Stimulated activated effector memory CD8-positive, alpha-beta T cell treated with anti-CD3 and anti-CD28 coated beads, Interleukin-12 subunit alpha, Interleukin-12 subunit beta, amount 100 ng/mL, for 72 hours (primary cell): ENCODE measurements at places on chromosomes 5 and 9.

DNA sequence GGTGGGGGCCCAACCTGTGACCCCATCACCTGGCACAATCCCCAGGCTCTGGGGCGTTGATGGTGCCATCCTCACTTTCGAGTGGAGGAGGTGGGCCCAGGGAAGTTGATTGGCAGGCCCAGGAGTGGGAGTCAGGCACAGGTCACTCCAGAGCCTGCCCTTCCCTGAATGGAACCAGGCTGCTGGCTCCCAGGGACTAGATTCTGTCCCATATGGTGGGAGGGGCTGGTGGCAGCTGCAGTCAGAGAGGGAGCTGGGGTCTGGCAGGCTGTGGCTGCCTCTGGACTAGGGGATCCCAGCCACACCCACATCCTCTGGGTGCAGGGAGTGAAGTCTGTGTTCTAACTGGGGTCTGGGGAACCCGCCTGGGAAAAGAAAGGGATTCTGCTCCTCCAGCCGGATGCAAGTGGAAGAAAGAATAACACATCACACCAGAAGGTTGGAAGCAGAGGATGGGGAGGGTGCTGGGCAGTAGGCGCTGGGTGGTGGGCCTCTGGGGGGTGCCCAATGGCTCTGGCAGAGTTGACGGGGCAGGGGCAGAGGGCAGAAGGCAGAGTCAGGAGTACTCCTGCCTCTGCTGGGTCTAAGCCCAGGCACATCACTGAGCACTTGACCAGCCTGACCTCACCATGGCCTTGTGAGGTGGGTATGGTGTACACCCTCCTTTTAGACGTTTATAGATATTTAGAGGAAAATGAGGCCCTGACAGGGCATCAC is 25.8 kb downstream of the CEL start:
- no peak for DNase-seq

DNA sequence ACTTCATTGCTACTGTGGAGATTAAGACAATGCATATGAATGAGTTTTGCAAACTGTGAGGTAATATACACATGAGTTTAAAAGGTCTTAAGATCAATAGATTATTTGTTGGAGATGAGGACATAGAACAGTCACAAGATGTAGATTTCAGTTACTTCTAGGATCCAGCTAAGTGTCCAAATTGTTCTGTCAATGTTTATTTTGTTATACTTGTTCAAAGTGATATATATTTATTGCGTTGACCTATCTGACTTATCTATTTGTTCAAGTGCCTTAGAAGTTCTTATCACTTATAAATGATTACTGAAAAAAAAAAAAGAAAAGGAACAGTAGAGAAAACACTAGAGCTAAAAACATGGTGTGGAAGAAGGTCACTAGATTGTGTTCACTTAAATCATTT is 75.6 kb upstream of the GRIN3A start:
- no peak for DNase-seq

DNA sequence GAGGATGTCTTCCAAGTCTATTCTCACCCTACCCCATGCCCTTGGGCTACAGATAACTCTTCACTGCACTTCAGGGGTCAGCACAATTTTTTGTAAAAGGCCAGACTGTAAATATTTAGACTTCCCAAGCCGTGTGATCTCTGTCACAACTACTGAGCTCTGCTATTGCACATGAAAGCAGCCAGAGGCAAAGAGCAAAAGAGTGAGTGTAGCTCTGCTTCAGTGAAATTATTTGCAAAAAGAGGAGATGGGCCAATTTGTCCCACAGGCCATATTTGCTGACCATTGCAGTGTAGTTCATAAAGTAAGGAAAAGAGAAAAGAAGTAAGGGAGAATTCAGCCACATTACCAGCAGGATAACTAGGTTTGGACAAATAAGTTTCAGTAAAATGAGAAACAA is 7.0 kb upstream of the MOCS2 start:
- DNase-seq: no peak

GRCh38 chr9:121798941-121799340 is 147.5 kb downstream of the DAB2IP start:
- DNase-seq: no peak

DNA sequence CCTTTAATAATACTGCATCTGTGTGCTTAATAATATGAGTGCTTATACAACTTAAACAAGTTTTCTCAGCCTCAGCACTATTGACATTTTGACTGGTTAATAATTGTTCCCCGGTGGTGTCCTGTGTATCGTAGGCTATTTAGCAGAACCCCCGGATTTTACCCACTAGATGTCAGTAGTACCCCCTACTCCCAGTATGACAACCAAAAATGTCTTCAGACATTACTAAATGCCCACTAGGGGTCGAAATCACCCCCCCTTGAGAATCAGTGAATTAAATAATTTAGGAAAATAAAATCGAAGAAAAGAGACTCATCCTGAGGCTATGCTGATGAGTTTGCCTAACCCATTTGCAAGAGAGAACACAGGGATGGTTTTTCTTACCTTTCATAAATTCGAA is 166.3 kb downstream of the ATP10B start:
- DNase-seq: no peak

DNA sequence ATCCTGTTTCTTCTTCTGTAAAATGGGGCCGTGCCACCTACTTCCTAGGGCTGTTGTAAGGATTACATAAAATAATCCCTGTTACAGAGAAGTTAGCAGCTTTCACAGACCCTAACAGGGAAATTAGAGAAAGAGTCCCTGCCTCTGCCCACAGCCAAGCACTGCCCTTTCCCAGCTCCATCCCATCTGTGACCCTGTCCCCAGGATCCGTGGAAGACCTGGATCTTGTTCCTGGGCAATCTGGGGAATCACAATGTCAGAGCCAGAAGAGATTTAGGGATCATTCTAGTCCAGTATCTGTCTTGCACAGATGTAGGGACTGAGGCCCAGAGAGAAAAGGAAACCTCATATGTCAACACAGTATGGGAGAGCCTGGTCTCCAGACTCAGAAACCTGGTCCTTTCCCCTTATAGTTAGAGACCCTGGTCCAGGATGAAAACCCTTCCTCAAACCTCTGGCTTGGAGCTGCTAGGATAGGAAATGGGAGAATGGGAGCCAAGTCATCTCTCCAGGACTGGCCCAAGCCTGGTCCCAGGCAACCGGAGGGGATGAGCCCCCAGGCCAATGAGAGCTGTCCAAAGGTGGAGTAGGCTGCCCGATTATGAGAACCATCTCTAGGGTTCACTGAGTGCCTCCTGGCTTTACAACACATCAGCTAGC is 12.5 kb downstream of the LHX6 start:
- DNase-seq: no peak

DNA sequence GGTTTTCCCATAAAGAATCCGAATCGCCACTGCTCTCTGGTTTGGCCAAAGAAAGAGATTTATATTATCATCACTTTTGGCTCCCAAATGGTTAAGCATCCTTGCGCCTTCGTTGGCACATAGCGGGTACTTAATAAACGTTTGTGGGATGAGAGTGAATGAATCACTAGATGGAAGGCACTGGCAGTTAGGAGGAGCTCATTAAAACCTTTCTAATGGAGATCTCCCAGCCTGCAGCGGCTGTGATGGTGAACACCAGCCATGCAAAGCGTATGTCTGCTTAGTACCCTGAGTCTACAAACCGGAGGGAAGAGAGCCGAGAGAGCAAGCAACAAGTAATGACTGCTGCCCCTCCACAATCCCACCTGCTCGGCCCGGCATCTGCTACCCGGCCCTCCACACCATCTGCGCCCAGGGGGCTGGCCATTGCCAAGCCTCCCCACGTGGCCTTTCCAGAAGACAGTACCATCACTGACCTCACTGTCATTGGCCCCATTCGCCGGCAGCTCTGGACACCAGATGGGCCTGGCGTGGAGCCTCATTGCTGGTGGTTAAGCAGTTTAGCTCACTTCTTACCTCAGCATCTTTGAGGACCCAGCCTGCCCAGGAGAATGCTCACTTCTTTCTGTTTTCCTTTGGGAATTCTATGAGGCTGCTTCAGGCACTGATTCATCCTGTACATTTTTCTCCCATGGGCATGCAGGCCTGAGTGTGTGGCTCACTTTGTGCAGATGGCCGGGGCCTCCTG is 39.3 kb upstream of the ANKRD33B start:
- no peak for DNase-seq

DNA sequence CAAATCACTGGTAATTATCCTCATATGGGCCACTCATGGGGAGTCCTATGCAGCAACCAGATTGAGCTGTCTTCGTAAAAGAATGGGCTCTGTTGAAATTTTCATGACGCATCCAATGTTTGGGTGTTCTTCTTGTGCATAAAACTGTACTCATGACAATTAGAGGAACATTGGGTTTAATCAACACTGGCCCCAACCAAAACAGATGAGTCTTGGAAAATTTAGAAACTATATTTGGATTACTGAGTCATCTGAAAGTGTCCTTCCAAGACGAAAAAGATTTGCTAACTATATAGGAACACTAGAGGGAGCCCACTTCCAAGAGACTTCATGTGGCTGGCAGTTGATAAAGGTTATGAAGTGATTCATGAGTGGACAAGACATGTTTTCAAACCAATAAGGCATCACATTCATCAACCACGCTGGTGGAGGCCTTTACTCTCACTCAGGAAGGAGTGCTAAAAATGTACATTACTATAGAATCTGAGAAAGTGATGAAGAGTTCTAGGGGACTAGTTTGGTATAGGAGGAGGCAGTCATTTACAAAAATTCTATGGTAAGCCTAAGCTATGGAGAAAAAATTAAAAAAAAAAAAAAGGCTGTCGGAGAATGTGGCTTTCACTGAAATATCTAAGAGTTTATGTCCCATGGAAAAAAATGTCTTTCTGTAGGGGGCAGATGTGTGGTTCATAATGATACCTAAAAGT is 313.5 kb downstream of the PRDM9 start:
- no peak for DNase-seq

DNA sequence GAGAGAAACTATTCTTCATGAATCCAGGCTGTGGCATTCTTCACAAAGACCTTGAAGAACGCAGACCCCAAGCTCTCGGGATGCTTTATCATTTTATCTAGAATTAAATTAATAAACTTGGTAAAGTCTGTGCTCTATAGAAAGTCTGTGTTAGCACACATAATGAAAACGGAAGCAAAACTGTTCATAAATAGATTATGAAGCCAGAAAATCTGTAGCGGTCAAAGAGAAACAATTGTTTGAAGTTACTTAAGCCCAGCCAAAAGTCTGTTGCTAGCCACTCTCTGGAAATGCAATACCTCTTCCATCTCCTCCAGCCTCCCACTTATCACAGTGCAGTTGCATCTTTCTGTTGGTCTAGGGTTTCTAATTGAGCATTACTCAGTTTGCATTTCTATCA is 375.9 kb downstream of the KIF4B start:
- no peak for DNase-seq

DNA sequence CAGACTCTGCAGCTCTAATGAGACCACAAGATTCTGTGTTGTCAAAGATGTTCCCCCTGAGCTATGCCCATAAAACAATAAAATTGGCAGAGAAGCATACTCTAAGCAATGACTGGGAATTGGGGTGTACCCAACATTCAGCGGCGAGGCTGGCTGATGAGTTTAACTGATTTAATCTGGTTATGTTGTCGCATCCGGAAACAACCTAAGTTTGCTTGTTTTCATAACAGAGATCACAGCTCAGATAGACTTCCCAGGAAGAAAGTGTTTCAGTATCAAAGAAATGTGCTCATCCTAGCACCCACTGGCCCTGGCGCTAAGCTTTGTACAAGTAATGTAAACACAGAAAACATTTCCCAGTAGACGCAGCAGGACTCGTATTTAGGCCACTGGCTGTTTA is 7.4 kb downstream of the SEMA5A start:
- no peak for DNase-seq

- no peak for DNase-seq
Observed at GRCh38 chr5:164470312-164470711, 964.9 kb downstream of the MAT2B start.

- no peak for DNase-seq
Observed at GRCh38 chr5:178090856-178091255, 22.5 kb upstream of the N4BP3 start.

GRCh38 chr5:58871648-58872242 is 288.9 kb downstream of the RAB3C start:
- no peak for DNase-seq

DNA sequence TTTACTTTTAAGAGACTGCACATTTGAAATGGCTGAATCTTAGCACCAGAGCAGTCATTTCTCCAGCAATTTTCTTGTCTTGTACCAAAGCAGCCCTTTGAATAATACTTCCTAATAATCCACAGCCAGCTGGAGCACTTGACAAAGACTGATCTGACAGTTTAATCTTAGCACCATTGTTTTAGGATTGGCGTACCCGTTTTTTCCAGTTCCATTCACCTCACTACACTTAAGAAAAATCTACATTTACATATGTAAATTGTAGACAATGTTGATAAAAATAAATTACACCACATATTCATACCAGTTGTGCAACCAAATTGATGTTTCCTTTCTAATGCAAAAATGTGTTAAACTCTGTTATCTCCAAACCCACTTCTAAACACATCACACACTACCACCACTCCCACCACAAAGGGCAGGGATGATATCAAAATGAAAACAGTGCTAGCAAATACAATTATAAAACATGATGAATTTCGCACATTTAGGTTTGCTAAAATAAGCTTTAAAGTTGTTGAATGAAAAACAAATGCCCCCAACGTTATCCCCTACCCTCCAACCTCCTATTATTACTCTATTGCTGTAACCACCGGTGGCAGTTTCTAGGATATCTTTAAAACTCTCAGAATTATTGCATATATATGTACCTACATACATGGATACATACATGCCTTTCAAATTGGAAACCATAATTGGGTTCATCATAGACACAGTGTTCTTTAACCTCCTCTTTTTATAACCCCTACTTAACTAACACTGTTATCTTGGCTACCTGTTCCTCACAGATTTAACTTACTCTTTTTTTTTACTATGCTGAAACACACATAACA is 21.5 kb downstream of the SERINC5 start:
- no peak for DNase-seq

DNA sequence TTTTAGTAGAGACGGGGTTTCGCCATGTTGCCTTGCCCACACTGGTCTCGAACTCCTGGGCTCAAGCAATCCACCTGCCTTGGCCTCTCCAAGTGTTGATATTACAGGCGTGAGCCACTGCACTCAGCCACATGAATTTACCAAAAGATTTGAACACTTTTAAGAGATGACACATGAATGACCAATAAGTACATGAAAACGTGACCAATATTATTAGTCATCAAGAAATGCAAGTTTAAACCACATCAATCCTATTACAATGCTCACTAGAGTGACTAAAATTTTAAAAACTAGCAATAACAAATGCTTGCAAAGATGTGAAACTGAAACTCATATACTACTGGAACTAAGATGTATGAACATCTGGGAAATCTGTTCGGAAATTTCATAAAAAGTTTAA is 54.3 kb downstream of the NR6A1 start:
- no peak for DNase-seq

DNA sequence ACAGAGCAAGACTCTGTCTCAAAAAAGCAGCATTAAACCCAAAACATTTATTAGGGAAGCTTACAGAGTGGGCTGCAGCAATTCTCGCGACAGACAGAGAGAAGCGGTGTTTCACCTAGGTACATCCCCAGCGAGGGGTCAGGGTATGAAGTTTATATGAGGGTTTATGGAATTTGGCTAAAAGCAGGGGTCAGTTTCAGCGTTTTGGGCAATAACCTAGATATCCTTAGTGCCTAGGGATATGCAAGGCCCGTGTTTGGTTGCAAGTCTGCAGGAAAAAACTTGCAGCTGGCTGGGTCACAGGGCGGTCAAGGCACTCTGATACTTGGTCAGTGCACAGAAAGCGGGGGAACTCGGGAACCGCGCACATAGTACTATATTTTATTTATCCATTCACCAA is 649 bp upstream of the GLE1 start:
- DNase-seq: no peak
